ENCODE measurements at places on chromosomes 16 and 17.

DNA sequence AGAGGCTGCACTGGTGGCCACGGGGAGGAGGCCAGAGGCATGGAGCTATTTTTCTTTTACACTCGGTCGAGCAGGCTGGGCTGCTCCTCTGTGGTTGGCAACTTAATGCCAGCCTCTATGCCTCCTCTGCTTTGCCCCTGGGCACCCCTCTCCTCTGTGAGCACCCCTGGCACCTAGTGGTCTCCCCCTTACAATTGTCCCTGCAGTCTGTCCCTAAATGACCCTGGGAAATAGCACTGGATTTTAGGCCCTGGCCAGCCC lies 27.0 kb downstream of the LRRC75A start:
- DNase-seq = no peak

DNA sequence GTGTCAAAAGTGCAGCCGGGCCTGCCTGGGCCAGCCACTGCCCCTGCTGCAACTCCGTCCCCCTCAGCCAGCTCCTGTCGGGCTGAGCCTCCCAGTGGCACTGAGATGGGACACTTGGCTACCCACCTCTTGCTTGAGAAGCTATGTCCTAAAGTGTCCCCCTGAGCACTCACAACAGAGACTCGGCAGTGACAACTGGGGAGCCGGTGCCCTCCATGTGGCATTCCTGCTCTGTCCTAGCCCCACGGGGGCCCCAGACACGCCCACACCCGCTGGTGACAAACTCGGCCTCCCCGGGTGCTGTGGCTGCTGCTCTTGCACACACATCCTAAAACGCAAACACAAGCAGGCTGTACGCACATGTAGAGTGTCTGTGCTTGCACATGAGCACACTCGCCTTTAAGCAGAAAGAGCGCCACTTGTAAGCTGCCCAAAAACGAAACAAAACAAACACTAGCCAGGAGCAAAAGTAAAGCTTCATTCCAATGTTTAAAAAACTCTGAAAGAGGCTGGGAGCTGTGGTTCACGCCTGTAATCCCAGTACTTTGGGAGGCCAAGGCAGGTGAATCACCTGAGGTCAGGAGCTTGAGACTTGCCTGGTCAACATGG lies 253.9 kb downstream of the RBFOX3 start:
- no peak for DNase-seq

GRCh38 chr17:81866440-81867169 lies 4.5 kb downstream of the ARHGDIA start:
- DNase-seq = peak; percentile 69

- no peak for DNase-seq
These were observed 155.2 kb upstream of the MYOCD start for GRCh38 chr17:12510535-12510934.

- no peak for DNase-seq
These were observed 14.0 kb downstream of the GDE1 start for GRCh38 chr16:19507867-19508266.
